Cardiac septum (tissue), 1 donor: ENCODE measurements at places on chromosomes 12 and 14. TPM values are rescaled to one million over a fixed set of nuclear protein-coding genes. Genes with fewer than 3 reads are reported as not detected.

GRCh38 chr12:108305991-108306501, 33.1 kb downstream of the CMKLR1 start:
- no peak for DNase-seq

- no peak for DNase-seq
These were observed 79.5 kb downstream of the ARMH4 start for GRCh38 chr14:58072288-58073071.

GRCh38 chr12:54033106-54033979, 493 bp downstream of the HOXC5 start:
- DNase-seq: no peak

DNA sequence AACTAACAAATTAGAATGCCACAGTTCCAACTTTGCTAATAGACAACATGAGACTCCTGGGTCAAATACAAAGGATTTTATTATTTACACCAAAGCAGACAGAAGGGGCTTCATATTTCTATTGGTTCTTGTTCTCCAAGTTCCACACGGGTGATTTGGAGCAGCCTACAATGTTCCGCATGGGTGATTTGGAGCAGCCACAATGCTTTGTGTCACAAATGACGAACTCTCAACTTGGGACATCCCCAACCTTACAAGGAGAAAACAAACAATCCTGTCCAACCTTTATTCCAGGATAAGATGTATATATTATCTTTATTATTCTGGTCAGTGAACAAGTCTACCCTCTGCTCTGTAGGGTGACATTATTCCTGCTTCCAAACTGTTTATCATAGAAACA, 694.3 kb upstream of the MGAT4C start:
- no peak for DNase-seq

GRCh38 chr14:75167325-75167724, 9.1 kb downstream of the TMED10 start:
- no peak for DNase-seq

DNA sequence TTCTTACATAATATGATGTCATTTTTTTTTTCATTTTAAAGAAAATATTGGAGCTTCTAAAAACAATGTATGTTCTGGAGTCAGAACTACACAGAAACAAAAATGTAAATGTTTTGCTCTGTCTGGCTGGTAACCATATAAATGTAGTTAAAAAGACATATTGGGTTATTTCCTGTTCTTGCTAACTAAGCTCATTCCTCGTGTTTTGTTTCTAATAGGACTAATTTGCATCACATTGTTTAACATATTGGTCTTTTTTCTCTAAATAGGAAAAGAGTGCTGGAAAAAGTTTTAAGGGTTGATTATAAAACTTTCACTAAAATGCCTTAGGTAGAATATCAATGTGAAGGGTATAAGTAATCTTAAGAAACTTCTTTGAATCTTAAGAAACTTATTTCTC, 221.3 kb downstream of the SLC6A15 start:
- no peak for DNase-seq

- DNase-seq: no peak
These were observed 2.1 kb downstream of the SIX4 start for GRCh38 chr14:60722107-60722356.

Gene RPGRIP1
- not detected for total RNA-seq

Gene MANSC1
- 9.2 TPM for total RNA-seq
